Prostate gland (tissue), 2 donors: ENCODE measurements at places on chromosomes 7 and 10.

DNA sequence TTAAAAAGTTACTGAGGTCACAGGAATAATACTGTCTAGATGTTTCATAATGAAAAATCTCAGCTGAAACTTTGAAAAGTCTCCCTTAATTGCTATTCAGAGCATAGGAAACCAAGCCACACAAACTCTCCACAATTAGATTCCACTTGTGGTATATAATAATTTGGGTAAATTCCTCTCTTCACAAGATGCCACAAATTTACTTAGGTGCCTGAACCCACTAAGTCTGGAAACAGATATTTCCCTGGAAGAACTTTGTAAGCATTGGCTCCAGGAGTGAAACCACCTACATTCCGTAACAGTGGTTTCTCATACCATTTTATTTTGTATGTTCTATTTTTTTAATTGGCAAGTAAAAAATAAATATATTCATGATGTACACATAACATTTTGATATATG, 493.4 kb downstream of the SEMA3D start:
- no peak for DNase-seq

DNA sequence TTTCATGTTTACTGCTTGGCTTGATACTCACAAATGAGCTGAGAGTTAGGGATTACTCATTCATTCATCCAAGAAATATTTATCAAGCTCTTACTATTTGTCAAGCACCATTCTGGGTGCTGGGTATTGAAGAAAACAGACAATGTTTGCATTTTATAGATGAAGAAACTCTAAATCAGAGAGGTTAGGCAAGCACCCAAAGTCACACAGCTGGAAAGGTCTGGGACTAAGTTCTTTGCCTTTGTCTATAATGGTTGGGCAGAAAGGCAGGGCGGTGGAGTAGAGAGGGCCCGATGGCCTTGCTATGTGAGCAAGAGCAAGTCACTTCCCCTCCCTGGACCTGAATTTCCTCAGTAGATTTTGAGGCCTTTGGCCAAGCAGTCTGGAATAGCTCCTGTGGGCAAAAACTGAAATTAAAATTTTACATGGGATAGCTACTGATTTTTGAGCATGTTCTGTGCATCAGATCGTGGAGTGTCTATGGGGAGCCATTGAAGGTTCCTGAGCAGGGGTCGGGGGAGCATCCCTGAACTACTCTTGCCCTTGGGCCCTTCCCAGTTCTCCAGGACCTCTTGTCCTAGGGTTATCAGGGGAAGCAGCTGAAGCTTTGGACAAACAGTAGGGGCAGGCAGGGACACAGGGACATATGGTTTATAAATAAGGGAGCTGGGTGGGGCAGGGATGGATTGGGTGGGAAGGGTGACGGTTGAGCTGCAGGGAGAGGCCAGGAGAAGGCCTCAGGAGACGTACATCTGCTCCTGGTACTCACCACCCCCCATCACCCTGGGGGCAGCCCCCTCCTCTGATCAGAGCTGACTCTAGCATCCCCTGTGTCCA, 23.3 kb downstream of the AQP1 start:
- no peak for DNase-seq

- no peak for DNase-seq
These were observed 763.5 kb downstream of the AUTS2 start for GRCh38 chr7:70361821-70362220.

DNA sequence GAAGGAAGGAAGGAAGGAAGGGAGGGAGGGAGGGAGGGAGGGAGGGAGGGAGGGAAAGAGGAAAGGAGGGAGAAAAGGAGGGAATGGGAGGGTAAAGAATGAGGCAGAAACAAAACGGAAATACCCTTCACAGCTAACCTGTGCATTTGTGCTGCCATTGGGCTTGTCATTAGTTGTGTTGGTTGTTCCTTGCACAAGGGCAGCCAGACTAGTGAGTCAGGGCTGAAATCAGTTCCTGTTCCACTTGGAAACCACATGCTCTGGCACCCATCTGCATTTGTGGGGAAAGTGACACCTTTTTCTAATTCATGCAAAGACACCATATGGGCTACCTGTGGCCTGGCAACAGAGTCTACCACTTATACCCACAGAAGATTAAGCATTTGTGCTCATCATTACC, 1004.0 kb upstream of the C7orf33 start:
- no peak for DNase-seq

- DNase-seq = no peak
These were observed 64.9 kb downstream of the SYPL1 start for GRCh38 chr7:106047184-106047583.
